ENCODE measurements at places on chromosomes 3 and 15.

DNA sequence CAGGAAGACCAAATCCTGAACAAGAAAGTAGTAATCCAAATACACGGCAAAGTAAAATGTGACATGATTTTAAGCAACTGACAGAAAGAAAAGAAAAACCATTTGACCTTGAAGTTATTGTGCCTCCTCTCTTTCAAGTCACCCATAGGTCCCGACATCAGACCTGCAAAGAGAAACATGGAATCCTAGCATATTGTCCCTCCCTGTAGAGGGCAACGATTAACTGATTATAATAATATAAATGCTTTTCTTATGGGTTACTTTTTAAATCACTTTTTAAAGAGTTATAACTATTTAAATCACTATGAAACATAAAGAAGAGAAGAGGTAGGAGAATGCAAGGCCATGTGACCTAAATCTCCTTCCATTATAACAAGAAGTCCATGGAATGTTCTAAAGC is 143.2 kb upstream of the LIPC start:
- no peak for DNase-seq

GRCh38 chr3:121885386-121885785 is 8.8 kb upstream of the SLC15A2 start:
- DNase-seq = no peak

DNA sequence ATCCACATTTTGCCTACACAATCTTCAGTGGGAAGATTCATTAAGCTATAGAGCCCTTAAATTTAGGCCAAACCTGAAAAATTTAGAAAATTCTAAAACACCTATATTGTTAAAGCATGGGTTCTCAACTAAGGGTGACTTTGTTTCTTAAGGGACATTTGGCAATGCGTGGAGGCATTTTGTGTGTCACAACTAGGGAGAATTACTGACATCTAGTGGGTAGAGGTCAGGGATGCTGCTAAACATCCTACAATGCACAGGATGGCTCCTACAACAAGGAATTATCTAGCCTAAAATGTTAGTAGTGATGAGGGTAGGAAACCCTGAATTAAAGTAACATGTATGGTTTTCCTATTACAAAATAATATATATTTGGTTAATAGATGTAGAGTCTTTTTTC is 55.8 kb downstream of the TBC1D5 start:
- DNase-seq = no peak

GRCh38 chr3:117036259-117036799 is 326.8 kb downstream of the TUSC7 start:
- DNase-seq = no peak

DNA sequence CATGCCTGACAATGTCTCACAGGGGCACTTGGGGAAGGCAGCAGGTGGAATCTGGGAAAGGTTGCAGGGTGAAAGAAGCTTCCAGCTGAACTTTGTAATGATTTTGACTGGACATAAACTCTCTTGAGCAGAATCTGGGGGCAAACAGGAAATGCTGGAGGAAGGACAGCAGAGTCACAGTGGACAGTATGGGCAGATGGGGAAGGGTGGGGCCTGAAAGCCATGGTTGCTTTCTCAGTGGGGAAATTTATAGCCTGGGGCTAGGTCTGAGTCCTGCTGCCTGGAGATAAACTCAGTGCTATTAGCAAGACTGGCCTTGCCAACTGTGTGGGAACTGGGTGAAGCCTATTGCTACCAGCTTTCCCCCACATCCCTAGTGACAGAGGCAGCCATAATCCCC is 203.2 kb downstream of the OSBPL10 start:
- DNase-seq = no peak

GRCh38 chr3:46987743-46988401 is 8.4 kb downstream of the NBEAL2 start:
- DNase-seq = peak; percentile 84

- no peak for DNase-seq
Observed at GRCh38 chr3:183094711-183095110, 4.6 kb downstream of the MCCC1 start.

DNA sequence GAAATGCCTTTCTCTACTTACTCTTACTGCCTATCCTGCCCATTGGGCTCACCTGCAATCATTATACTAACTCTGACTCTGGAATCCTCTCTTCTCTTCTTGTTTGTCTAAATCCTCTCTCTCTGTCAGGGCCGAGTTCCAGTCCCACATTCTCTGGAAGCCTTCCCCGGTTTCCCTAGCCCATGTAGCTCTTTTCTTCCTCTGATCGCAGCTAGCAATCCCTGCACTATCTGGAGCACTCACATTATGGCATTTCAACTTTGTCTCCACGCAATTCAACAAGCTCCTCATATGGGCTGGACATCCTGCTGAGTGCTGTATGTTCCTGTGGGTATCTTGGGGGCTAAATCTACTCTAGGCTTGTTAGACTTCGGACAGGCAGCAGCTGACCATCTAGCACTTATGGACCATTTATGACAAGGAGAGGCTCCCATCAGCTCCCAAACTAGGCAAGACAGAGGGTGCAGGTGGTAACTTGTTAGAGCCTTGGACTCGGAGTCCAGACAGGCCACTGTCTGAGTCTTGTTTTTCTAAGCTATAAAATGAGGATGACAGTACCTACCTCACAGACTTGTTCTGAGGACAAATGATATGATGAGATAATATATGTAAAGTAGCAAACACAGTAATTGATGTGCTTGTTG is 58.3 kb downstream of the EPHB3 start:
- no peak for DNase-seq

DNA sequence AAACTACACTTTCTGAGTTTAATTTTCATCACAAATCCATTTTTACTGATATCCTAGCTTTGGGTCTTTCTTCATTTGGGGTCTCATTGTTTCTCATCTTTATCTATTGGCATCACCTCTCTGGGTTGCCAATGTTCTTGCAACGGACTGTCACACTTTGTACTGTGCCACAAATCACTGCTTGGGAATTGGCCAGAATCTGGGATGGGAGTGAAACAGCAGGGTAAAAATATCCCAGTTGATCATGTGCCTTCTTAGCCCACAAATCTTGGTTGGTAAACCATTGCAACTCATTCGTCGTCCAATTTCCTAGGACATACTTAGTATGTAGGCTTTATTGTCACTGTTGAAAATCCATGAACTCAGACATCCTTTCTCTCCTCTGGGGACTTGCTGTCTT is 698.5 kb downstream of the OTOL1 start:
- no peak for DNase-seq

DNA sequence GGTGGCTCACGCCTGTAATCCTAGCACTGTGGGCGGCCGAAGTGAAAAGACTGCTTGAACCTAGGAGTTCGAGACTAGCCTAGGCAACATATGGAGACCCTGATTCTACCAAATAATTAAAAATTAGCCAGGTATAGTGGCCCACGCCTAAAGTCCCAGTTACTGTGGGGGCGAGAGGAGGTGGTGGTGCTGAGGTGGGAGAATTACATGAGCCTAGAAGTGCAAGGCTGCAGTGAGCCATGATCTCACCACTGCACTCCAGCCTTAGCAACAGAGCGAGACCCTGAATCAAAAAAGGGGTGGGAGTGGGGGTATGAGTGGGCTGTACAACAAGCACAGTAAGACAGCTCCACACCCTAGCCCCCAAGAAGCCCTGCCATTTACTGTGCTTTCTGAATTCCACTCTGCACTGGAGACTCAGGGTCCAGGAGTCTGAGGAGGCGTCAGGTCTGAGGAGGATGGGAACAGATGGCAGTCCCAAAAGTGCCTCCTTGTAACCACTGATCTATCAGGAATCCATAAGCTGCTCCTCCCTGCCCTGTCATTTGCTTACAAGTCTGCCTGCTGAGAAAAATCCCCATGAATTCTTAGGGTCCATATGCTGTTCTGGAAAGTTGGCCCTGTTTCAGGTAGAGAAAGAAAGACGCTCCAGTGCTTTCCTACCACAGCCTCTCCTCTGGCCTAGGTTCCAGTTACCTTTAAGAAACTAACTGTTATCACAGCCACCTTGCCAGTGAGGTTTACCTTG is 171.1 kb downstream of the MAGI1 start:
- no peak for DNase-seq

DNA sequence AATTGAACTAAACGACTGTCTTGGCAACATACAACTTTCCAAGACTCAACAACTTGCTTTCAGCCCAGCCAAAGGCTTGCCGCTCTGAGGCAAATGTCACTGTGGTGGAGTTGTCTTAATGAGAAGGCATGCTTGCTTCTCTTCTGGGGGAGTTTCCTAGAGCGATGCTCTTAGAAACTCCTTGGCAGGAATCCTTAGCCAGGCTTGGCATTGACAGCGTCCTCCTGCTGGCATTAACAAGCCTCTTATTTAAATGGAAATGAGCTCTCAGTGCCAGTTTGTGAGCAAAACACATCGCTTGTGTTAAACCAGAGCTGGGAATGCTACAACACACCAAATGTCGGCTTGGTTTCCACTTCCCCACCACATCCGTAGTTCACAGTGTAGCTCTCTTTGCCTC is 265.5 kb upstream of the TPRG1 start:
- DNase-seq = no peak

DNA sequence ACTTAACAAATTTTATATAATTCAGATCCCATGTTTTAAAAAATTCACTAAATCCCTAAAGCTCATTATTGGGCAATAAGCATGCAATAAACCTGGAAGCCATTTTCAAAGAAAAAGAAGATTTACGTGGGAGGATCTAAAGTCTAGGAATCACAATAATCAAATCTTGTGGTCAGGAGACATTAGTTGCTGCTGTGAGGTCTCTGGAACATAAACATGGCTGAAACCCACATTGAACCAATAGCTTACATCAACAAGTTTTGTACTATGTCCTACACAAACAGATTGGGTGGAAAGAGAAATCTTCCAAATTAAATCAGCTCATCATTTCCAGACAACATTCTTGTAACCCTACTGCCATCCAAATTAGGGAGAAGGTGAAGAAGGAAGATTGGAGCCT is 121.9 kb upstream of the EPHA3 start:
- DNase-seq = no peak

DNA sequence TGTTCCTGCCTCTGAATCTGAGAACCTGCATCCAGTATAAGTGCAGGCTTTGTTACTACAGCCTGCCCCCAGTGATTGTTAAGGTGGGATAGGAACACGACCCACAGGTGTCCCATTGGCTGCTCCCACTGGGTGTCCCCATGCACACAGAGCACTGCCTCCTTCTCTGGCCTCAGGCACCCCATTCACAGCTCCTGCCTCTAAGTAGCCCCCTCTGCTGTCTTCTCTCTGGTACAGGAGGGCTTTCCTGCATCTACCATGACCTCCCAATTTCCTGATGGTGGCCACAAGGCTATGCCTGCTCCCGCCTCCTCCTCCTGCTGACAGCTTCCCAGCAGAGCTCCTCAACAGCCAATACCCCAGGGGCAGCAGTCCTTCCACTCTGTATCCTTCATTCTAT is 238.6 kb upstream of the TMC3 start:
- DNase-seq = no peak

DNA sequence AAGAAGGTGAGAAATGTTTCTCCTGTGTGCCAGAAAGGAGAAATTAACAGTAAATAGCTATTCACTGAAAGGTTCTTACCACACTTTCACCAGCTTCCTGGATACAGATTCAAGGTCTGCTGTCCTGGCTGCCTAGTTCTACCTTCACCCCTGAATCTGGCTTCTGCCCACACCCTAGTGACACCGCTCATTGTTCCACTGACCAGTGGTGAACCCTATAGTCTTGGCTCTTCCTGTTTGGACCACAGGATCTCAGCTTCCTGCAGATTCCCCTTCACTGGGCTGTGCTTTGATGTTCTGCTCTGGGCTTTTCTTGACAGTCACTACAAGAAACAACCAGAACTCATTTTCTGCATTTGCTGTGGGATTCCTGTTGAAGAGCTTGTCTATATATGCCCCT is 250.0 kb downstream of the XXYLT1 start:
- no peak for DNase-seq

DNA sequence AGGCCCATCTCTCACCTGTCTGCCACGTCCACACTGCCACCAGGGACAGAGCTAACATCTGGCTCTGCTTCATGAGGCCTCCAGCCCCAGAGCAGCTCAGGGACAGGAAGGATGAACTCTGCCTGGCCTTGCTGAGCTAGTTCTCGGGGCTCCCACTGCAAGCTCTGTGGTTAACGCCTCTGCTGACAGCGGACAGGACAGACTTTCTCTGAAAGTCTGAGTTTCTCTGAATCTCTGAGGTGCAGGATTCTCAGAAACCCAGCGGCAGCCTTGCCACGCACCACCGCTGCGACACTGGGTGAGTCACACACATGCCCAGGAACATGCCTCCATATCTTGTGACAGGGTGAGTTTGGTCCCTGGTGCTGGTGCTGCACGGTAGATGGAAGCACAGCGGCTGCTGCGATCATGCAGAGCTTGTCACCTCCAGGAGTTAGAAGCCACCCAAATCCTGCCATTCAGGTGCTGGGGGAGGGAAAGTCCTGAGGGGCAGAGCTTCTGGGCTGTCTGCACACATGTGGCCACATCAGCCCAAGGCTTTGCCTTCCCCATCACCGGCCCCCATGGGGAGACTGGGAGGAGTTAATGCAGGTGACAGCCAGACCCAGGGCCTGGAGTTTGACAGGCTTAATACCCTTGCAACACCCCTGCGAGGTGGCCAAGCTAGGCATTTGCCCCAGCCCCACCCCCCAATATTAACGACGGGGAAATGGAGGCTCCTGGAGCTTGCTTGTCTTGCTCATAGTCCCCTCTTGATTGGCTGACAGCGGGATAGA is 267.0 kb downstream of the PLCL2 start:
- DNase-seq = peak; percentile 77

DNA sequence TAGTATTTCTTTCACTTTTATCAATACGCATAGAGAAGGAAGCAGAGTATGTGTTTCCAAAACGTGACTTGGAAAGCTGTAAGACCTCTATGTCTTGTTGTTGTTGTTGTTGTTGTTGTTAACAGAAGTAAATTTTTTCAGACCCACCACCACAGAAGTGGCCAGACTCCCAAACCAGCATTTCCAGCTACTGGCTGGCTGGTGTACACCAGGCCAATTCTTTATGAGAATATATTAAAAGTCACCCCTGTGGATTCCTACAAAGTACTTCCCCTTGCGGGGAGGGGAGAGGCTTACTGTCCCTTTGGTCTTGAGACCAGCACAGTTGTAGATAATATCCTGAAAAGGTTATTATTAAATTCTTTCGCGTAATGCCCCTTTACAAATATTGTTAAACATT is 1.6 kb upstream of the FOXP1 start:
- DNase-seq = no peak

- no peak for DNase-seq
Observed at GRCh38 chr3:153552887-153553604, 391.0 kb downstream of the RAP2B start.

DNA sequence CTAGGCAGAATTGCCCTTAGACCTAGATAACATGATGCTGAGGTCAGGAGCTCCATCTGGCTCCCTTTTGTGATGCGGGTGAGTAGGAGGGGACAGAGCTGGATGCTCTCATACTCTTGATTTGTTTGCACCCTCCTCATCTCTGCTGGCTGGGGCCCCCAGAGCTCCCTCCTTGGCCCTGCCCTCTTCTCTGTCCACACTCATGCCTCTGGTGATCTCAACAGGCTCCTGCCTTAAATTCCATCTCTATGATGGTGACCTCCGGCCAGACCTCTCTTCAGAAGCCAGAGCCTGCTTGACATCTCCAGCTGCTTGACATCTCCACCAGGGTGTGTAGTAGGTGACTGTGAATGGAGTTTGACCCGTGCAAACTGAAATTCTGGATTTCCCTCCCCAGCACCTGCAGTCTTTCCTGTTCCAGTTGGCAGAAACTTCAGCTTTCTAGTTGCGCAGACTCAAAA is 4.3 kb upstream of the FGD5 start:
- no peak for DNase-seq
